ENCODE measurements at places on chromosomes 11 and 22.

DNA sequence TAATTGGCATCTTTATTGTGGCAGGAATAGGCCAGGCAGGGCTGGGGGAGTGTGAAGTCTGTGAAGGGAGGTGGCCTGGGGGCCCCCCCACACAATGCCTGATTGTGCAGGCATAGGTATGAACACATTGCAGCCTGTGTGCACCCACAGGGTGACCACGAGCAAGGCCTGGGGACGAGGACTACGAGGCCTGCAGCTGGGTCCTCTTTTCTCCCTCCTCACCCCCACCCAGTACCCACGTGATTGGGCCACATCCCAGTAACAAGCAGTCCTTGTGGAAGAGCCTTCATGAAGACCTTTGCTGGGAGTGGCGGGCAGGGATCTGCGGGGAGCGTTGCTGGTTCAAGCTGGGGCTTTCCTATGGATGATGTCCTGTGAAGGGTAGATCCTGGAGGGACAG, 29.3 kb downstream of the ZBTB16 start:
- DNase-seq: no peak

GRCh38 chr11:128715691-128716561, 22.1 kb downstream of the FLI1 start:
- DNase-seq: no peak

DNA sequence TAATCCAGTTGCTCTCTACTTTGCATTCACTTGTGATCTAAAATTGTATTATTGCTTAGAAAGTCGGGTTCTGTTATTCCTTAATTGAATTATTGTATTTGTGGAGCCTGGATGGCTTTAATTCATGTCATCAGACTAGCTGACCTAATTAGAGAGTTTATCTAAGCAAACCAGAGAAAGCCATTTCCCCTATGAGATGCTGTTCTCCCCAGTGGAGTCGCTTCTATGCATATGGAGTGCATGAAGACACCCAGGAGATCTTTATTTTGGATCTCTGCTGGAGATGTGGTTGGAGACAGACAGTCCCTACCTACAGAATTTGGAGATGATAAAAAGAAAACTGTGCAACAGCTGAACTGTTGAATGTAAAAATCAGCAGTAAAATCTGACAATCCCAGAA, 45.2 kb upstream of the MYO18B start:
- DNase-seq: no peak

GRCh38 chr22:48943567-48944432, 883.9 kb downstream of the BRD1 start:
- no peak for DNase-seq

DNA sequence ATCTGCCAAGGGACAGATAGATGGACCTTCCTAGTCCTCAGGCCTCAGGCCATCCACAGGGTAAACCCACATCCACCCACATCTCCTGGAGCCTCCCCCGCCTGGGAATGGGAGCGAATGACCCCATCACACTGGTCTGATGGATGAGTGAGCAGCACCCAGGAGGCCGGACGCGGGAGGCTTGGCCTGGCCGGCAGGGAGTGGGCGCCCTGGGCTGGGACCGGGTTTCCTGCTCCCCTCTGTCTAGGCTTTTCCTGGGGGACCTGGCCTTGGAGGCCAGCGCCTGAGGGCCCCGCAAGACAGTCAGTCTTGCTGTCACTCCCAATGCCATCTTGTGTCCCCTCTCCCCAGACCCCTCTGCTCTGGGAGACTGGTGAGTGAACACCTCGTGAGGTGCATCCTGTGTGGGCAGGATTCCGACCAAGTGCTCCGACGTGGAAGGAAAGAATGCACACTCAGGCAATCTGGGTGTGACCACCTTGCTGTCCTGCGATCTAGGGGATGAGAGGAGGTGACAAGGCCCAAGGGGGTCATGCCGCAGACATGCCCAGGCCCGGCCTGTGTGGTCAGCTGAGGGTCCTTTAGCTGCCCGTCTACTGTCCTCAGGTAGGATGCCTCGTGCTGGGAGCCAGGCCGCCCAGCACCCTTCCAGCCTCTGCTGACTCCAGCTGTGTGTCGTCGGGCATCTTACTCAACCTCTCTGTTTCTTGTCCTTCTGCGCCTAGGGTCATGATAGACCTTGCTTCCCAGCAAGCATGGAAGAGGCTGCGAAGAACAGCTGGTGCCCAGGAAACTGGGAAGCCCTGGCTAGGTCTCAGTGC, 26.5 kb upstream of the WNT7B start:
- no peak for DNase-seq

GRCh38 chr22:50519151-50519550, 6.2 kb downstream of the SCO2 start:
- no peak for DNase-seq

DNA sequence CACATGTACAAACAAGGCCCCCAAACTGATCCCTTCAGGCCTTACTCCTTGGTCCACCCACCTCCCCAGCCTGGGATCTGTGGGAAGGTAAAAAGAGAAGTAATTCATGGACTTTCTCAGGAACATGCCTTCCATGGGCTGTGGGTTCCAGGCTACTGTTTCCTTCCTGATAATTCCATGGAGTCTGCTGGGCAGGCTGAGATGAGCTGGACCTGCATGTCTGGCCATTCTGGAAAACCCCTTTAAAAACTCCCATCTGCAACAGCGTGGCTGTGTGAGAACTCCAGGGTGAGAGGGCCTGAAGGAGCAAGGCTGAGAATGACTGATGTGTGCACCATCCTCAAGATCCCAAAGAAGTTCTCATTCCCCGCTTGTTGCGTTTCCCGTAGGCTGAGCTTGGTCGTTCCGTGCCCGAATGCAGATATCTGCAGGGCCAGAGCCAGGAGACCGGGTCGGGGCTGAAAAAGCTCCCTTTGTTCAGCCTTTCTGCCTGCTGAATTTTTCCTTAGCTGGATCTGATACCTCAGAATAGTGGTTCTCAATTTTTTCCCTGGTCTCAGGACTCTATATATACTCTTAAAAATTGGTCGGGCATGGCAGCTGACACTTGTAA, 72.9 kb downstream of the NAT10 start:
- DNase-seq: no peak

DNA sequence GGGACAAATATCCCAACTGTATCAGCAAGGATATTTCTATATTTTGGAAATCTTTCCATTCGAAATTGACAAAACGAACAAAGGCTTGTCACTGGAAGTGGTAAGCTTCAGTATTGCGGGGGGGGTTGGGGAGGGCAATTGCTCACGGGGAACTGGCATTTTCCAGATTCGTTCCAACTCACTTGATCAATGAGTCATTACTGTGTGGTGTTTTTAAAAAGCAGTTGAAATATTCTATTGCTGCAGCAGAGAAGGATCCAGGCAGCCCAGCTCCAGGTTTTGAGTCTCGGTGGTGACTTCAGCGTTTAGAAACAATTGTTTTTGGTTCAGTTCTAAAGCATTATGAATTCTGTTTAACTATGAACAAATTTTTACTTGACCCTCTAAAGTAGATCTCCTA, 33.8 kb upstream of the FBLN1 start:
- no peak for DNase-seq

GRCh38 chr22:22796724-22797123, 90.9 kb upstream of the IGLL5 start:
- DNase-seq: no peak

DNA sequence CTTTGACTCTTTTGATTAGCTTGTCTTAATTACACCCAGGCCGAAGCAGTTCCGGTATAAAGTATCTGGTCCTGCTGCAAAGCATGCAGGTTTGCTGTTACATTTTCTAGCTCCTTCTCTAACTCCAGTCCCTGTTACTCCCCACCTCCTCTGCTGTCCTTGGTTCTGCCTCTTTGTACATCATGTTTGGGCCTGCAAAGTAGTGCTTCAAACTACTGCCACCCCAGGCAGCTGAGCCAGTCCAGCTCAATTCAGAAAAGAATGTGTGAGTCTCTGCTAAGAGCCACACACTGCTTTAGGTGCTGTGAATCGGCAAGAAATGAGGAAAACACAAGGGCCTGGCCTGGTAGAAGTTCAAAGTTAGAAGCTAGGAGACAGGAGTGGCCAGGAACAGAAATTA, 136.0 kb downstream of the SERGEF start:
- no peak for DNase-seq

GRCh38 chr22:41929418-41929810, 2.8 kb upstream of the TNFRSF13C start:
- no peak for DNase-seq

GRCh38 chr22:20436307-20436767, 1.3 kb downstream of the SCARF2 start:
- DNase-seq: no peak

GRCh38 chr11:102385085-102386007, 38.3 kb downstream of the BIRC2 start:
- DNase-seq: no peak

- no peak for DNase-seq
Measured at GRCh38 chr11:4118107-4118506, 23.5 kb downstream of the RRM1 start.

- DNase-seq: peak; percentile 71
Measured at GRCh38 chr11:124746621-124747243, 5.3 kb downstream of the VSIG2 start.

DNA sequence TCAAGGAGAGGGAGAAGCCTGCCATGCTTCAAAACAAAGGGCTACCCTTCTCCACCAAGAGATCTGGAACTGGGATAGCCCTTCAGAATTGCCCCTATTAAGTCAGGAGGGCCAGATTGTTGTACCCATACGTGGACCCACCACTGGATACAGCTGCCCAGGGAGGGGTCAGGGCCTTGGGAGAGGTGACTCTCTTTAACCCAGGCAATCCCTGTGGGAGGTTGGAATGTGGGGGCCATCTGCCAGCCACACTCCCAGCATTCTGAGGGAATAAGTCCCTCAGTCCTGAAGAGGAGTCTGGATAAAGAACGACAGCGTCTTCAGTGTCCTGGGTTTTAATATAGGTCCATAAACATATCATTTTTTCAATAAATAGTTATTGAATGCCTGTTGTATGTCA, 588.2 kb upstream of the TENM4 start:
- no peak for DNase-seq

DNA sequence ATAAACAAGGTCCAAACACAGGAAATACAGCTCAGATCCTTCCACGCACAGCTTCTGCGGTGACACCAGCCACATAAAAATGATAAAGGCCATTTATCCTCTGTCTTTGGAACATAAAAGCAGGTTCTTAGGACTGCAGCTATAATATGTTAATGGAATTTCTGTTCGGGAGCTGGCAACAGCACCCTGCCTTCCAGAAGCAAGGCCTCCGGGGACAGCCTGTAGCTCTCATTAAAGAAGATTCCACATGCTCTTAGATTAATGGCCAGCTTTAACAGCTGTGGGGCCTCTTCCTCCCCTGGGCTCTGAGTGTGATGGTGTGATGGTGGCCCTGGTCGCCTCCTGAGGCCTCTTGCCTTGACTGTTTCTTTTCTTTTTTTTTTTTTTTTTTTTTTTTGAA, 137.3 kb downstream of the CACNA1I start:
- DNase-seq: no peak

DNA sequence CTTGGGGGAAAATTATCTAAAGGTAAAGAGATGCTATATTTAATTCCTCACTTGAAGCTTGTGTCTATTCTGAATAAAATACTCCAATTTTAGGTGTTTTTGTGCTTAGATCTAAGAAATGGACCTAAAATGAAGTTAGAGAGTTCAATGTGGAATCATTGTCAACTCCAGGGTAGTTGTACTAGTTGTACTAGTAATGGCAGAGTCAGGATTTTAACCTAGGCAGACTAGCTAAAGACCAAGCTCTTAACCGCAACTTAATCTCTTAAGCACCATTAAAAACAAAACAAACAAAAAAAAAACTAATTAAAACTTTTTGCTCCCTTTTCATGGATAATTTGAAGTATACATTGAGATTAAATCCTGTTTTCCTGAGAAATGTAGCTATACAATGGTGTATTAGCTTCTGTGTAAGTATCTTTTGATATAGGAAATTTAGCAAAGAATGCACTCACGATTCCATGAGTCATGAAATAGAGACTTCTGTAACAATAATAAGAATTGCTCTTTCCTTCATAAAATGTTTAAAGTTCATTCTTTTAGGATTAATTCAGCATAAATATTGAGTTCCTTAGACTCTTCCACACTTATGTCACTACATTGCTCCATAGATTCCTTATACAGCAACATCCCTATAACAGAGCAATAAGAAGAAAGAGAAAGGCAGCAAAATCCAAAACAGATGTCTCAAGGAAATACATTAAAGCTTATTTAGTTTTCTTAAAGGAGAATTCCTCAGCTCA, 26.5 kb upstream of the SOX6 start:
- DNase-seq: no peak

DNA sequence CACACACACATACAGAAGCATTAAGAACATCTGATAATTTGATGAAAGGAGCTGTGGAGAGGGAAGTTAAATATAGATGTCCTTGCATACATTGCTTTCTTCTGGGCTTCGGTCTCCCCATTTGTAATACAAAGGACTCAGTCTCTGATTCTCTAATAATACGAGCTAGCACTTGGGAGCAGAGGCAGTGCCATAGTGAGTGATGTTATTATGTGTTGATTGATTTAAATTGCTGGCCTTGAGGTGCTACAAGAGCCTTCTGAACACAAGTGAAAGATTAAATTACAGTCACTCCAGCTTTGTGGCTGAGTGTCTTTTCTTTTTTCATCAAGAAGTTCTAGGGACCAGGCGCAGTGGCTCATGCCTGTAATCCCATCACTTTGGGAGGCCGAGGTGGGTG, 61.5 kb upstream of the HMGXB4 start:
- DNase-seq: no peak

DNA sequence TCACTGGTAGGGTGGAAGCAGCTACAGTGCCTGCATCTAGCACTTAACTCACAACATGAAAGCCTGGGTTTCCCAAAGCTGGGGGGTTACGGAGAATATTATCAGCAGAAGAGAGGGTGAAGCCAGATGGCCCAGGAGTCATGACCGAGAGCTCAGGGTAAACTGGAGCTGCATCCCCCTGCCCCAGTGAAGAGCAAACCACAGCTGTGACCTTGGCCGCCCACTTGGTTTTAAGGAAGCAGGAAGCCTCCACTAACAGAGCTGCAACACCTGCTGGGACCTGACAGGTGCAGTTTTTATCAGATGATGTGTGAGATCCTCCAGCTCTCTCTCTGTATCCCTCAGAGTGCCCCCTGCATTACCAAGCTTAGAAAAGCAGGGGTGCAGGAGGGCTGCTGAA, 20.9 kb downstream of the TCP11L1 start:
- DNase-seq: no peak

GRCh38 chr11:128587415-128587814, at the start of gene ETS1:
Gene ETS1 (minus strand): TSS chr11:128587558. CDS start chr11:128573130, 14,428 bp downstream.
- DNase-seq: no peak

DNA sequence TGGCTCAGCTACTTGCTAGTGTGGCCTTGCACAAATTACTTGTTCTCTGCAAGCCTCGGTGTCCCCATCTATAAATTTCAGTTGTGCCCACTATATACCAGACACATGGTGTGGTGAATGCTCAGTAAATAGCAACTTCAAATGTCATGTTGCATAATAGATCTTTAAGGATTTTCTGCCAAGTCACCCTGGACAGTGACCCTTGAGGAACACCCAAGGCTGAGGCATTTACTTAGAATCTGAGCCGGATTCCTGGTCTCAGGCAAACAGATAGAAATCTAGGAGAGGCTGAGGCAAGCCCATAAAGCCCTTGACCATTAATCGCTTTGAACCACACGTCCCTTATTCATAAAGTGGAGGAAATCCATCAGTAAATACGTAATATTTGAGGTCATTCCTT, 9.7 kb downstream of the TEAD1 start:
- DNase-seq: no peak
